MG63 (cell line): ENCODE measurements at places on chromosomes 1 and 21.

DNA sequence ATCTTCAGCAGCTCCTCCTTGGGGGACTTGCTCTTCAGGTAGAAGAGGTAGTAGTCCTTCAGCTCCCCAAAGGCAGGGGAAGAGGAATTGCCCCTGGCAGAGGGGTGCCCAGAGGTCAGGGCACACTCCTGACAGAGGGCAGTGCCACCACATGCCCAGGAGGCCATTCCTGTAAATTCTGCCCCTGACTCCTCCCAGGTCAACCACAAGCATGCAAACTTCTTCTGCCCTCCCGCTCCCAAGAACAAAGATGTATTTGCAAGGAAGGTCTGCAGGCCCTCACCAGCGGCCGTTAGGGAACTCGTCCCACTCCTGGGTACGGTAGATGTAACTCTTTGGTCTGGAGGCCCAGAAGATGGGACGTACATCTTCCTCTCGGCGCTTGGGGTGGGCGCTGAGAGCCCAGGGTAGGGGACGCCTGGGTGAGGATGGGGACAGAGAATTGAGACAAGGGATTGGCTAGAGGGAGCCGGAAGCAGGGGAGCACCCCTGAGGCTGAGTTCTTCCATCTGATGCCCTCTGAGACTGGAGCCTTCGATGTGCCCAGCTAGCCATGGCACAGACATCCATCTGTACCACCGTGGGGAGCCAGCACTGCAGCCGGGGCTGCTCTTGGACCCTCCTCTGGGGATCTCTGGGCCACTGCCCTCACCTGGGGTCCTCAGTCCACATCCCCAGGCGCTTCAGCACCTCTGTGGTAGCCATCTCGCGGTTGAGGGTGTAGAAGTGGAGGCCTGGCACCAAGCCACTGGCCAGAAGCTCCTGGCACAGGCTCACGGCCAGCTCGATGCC, 11.1 kb downstream of the MTHFR start:
- no peak for DNase-seq

GRCh38 chr1:174324939-174325338, 122.8 kb upstream of the GPR52 start:
- DNase-seq = no peak

- DNase-seq = no peak
These were observed 52.7 kb downstream of the PLPP3 start for GRCh38 chr1:56526571-56527174.

DNA sequence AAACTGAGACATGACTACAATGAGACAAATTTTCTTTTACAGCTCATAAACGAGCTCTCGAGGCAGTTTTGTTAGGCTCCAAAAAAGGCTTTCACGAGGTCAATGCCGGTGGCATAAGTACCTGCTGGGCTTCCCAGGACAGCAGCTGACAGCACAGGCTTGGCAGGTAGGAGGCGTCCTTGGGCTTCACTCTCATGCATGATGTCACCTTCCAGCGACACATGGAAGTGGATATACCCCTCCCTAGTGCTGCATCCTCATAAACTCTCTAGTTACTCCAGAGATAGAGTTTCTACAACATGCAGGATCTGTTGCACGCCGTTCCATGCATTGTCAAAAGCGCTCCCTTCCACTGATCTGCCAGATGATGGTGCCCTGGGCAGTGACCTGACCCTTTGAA, 112.5 kb upstream of the PAXBP1 start:
- no peak for DNase-seq
